Breast epithelium (tissue), 4 donors: ENCODE measurements at places on chromosomes 12 and 14. TPM values are rescaled to one million over a fixed set of nuclear protein-coding genes. Genes with fewer than 3 reads are reported as not detected.

GRCh38 chr14:52233693-52234092 lies 33.8 kb upstream of the PTGDR start:
- DNase-seq, result no peak

DNA sequence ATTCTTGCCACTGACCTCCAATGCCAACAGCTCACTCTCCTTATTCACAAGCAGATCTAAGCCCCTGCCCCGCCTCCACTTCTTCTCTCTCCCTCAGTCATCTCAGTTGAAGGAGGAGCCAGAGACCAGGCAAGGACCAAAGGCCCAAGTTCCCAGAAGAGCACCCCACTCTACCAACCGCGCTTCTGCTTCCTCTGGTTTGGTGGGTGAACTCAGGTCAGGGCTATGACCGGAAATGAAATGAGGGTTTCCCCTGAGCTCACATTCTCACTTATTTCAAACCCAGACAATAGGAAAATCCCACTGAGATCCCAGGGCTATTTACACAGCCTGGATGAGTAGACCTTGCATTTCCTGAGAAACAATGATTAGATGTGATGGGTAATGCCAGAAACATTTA lies 9.9 kb downstream of the DPF3 start:
- DNase-seq, result no peak

- no peak for DNase-seq
Observed at GRCh38 chr14:79356040-79356439, 855.3 kb downstream of the DIO2 start.

DNA sequence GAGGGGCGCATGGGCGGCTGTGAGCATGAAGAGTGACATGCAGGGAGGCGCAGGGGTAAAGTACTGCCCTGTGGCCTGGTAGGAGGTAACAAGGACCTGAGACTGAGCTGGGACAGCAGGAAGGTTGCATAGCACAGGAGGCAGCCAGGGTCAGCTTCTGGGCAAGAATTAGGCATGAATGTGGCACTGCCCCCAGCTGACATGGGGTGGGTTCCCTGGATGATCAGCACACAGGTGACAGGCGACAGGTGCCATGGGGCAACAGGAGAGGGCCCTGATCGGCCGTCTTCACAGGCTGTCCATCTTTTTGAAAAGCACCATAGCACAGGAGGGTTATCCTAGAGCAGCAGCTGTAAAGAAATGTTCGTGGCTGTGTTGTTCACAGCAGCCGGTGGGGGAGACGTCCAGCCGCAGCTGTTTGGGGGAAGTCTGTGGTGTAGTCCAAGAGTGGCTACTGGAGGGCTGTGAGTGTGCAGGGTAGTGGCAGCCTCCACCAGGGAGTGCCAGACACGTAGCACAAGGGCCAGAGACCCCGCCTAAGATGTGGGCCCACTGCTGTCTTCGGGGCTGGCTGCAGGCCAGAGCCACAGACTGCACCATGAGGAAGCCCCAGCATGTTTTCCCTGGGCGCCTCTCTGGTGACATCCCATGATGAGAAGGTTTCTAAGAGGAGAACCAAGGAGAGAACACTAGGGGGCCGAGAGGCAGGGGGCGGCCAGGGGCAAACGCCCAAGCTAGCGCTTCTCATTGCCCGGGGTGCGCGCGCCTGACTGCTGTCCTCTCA lies 8.4 kb downstream of the CLBA1 start:
- DNase-seq, result no peak

GRCh38 chr12:32091696-32092095 lies 15.0 kb upstream of the BICD1 start:
- DNase-seq, result no peak

DNA sequence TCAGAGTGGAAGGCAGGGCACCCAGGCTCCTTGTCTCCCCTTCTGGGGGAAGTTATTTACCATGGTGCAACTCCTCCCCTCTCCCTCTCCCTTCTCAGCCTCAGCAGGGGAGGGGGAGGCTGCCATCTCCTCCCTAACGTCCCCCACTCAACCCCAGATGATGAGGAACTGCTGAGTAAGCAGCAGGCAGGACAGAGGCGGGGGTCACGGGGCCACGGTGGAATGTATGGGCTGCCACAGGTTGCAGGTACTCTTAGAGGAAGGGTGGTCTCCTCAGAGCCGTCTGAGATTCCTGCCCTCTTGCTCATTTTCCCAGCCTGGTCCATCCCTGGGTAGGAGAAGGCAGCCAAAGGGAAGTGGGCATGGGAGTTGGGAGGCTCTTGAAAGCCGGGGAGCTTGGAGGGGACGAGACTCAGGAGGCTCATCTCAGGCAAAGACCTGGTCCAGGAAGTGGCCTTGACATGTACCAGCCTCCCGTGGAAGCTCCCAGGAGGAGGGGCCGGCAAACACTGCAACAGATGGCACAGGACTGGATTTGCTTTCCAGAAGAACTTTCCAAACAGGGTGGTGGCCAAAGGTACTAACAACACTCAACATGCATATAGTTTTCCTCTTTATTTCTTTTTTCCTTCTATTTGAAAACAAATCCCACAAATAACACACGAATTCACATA lies 19.0 kb downstream of the RIN3 start:
- DNase-seq, result no peak

- DNase-seq, result no peak
Observed at GRCh38 chr14:56124327-56124726, 6.1 kb downstream of the PELI2 start.

DNA sequence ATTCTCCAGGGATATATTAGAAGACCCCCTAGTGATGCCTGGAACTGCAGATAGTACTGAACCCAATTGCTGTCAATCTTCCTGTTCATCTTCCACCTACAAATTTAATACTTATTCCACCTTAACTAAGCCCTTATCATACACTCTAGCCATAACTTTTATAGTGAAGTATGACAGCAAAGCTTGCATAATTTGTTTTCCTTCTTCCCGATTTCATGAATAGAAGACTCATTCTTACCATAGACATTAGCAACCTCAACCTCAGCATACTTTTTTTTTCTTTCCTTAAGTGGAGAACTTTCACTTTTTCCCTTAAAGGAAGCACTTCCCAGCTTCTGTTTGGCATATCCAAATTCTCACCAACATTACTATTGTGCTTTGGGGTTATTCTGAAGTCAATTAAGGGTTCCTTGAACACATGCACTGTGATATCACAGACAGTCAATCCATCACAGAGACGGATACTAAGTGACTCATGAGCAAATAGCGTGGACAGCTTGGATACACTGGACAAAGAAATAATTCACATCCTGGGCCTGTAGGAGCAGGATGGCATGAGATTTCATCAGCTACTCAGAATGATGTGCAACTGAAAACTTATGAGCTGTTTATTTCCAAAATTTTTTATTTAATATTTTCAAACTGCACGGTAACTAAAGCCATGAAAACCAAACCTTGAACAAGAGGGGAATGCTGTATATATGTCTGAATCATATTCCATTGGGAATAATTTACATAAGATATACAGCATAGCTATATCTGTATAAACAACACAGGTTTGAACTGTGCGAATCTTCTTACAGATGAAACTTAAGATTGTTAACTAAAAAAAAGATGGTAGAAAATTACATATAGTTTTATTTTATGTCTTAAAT lies 63.9 kb downstream of the SYT1 start:
- no peak for DNase-seq

- no peak for DNase-seq
Observed at GRCh38 chr14:24662753-24663152, 28.8 kb upstream of the GZMB start.

DNA sequence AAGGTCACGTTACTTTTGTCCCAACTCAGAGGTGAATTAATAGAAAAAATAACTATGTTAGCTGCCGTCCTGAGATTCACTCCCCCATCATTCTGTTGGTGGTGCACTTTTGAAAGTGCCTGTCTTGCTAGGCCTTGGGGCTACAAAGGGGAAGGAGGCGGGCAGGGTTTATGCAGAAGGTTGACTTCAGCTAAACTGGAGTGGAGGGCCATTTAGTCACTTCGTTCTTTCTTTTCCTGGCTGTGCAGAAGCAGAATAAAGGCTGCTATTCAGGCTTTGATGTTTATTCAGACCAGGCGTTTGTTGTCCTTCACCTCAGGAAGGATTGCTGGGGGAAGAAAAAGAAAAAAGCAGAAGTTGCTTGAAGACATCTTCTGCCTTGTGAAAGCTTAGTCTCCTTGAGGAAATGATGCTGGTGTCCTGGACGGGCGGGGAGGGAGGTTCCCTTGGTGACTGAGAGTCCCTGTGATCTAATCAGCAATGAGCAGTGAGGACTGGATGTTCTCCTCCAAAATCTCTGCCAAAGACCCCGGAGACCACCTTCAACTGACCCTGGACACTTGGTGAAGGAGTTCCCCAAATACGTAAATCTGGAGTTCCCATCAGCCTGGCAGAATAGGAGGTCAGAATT lies 4.0 kb downstream of the GLT1D1 start:
- DNase-seq, result no peak

DNA sequence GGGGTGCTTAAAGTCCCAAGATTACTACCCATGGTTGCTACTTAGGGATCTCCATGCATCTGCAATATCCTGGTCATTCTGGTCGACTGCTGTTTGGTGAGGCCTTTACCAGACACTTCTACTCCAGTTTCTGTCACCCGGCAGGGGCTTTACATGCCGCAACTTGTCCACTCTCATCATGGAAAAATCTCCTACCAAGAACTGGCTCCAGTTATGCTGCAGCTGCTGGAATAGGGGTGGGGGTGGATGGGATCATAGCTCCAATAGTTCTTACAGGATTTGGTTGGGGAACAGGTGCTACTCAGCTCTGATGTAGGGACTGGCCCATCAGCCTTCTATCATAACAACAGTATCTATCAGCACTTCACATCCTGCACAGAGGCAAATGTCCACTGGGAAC lies 51.6 kb downstream of the SPTB start:
- no peak for DNase-seq

DNA sequence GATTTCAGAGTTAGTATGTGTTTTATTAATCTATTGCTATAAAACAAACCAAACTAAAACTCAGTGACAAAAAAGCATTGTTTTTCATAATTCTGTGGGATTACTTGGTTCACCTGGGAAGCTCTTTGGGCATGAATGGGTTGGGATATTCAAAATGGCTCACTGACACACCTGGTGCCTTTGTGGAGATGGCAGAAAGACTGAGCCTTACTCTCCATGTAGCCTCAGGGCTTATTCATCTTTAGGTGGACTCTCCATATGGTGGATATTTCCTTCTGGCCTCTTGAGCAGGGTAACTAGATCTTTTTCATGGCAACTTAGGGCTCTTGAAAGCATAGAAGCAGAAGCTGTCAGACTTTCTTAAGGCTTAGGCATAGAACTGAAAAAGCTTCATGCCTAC lies 1102.8 kb upstream of the SEL1L start:
- DNase-seq, result no peak

GRCh38 chr12:117134059-117134458 lies 34.8 kb upstream of the TESC start:
- DNase-seq, result no peak

Gene ADAMTS20
- total RNA-seq, result not detected

Gene B3GNT4
- not detected for total RNA-seq

Gene FAIM2
- total RNA-seq, result 0.64 TPM

Gene CLEC1B
- not detected for total RNA-seq

Gene PROX2
- total RNA-seq, result not detected

Gene ACRBP
- total RNA-seq, result 0.66 TPM
